ENCODE measurements at places on chromosomes 5 and 9.

DNA sequence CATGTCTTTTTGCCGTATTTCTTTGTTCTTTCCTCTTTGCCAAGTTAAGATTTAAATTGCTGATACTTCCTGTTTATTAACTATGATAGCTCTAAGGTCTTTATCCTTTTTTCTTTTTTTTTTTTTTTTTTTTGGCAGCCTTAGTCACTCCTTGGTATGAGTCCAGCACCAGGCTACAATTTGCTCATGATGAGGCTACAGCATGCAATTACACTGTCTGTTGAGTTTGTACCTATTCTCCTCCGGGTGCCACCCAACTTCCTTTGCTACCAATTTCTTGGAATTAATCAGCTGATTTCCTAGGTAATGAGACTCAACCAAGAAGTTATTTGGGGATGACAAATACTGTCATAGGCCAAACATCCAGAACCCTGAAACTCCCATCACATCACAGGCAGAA is 25.5 kb downstream of the ACTL7B start:
- DNase-seq = no peak

GRCh38 chr5:27911216-27911615 is 872.8 kb upstream of the CDH9 start:
- DNase-seq = no peak

GRCh38 chr5:171580502-171581265 is 161.2 kb downstream of the FGF18 start:
- DNase-seq = no peak

DNA sequence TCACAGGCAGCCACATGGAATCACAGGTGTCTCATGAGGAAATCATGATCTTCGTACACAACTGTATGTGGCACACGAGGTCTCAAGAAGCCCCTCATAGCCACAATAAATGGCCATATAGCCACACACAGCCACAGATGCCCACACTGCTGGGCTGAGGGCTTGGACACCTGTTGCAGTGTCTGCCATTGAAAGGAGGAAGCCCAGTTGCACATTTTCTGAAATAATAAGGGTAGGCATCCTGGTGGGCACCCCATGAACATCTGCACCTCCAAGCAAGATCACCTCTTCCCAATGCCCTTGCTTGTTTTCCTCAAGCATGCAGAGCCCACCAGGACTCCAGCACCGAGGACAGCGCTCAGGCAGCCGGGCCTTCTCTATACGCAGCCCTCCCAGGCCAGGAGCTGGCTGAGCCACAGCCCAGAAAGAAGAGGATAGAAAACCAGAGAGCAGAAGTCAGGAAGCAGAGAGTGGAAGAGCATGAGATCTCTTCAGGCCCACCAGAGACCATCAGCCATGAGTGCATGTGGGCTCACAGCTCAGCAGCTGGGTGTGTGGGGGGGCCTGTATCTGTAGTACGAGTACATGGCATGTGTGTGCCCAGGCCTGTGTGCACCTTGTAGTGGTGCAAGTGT is 1.0 kb upstream of the ACSL6 start:
- no peak for DNase-seq

- peak; percentile 89 for DNase-seq
Measured at GRCh38 chr5:25963251-25964008, 1075.0 kb downstream of the CDH9 start.

GRCh38 chr5:4929092-4929655 is 211.0 kb upstream of the ADAMTS16 start:
- DNase-seq = no peak

DNA sequence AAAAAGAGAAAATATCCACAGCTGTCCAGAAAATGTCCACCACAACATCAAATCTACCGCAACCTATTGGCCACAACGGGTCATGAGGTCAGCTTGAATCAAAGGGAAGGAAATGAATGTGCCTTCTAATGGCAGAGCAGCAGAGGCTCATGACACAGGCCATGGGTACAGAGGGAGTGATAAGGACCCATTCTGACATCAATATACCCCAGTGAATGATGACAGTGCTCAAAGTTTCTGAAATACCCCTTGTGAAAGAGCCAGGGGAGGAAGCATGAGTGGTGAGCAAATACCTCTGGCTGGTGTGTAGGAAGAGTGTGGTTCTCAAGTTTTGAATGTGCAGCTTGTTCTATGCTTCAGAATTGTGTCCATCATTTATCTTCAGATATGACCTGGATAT is 348.2 kb downstream of the IRX1 start:
- no peak for DNase-seq

DNA sequence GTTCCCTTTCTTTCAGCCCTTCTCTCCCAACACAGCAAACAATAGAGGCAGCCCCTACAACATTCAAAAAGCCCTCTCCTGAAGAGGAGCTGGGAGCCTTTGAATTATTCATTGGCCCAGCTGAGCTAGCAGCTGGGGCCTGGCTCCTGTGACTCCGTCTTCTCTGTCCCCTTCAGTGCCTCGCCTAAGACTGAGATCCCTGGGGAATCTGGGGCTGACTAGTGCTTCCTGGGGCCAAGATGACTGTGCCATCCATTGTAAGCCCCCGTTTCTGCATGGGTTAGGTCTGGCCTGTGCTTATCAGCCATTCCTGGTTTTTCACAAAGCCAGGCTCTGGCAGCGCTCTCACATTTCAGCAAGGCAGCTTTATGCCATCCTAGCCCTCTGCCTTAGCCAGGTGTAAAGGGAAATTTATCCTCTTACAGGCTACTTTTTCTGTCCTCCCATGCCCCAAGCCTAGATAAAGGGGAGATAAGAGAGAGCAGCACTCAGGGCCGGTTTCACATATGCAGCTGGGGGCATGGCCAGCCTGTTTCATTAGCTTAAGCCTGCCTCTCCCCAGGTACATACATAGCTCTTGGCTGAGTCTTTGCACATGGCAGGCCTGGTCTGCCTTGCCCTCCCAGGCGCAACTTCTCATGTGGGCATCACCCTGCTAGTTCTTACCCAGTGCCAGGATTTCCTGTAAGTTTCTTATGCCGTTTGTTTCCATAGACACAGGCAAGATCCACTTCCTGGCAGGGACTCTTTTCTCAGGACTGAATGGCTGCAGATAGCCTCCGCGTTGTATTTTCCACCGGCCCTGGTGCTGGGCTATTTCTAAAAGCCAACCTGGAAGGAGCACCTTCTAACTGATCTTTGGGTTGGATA is 15.8 kb downstream of the PTPA start:
- DNase-seq = no peak

GRCh38 chr9:86629530-86629929 is 275.3 kb upstream of the TUT7 start:
- no peak for DNase-seq

DNA sequence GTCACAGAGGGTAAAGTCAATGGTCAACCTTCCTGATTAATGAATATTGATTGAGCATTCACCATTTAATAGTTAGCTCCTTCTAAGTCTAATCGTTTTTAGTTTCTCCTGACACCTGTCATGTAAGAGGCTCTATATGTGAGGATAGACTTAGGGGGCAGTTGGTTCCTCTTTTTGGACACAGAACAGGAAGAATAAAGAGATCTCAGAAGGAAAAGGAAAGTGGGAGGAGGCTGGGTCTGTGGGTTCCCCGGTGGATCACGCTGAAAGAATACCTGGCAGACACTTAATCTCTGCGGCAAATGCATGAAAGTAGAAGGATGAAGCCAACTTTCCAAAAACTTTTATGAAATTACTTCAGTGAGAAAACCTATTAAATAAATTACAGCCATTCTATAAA is 98.4 kb downstream of the PDE4D start:
- no peak for DNase-seq

GRCh38 chr5:68464424-68464823 is 248.9 kb downstream of the PIK3R1 start:
- no peak for DNase-seq

DNA sequence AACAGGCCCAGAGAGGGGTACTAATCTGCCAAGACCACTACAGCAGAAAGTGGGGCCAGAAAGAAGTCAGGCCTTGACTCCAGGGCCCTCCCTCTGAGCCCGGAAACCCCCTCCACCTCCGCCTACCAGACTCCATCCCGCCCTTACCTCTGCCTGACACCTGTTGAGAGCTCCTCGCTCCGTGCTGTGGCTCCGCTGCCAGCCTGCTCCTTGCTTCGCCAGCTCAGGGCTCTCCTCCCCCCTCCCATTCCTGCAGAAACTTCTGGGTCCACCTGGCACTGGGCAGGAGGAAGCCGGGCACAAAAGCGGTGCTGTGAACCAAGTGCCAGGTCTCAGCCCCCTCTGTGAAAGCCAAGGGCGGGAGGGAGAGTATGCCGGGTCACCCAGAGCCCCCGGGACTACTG is 6.4 kb upstream of the ST6GALNAC6 start:
- no peak for DNase-seq

- DNase-seq = no peak
Measured at GRCh38 chr5:111075520-111075919, 4.0 kb downstream of the TSLP start.

- no peak for DNase-seq
Measured at GRCh38 chr9:13035822-13036221, 243.7 kb downstream of the MPDZ start.

DNA sequence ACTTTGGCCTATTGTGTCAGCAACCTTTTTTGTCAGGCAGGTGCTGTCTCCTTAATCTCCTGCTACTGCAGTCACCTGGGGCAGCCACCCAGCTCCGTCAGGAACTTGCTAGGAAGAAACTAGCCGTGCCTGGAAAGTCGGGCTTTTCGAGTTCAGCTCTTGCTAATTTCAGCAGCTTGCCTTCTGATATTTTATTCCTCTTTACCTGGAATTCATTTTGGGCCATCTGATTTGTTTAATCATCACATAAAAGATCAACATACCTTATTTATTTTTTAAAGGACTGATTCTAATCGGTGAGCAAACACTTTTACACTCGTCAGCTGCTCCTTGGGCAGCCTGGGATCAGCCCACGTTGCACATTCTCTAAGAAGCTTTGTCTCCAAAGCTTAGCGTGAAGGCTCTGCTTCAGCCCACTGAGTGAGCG is 42.2 kb downstream of the PRLR start:
- DNase-seq = no peak

- DNase-seq = peak; percentile 80
Measured at GRCh38 chr5:77168879-77169244, 41.6 kb upstream of the PDE8B start.

DNA sequence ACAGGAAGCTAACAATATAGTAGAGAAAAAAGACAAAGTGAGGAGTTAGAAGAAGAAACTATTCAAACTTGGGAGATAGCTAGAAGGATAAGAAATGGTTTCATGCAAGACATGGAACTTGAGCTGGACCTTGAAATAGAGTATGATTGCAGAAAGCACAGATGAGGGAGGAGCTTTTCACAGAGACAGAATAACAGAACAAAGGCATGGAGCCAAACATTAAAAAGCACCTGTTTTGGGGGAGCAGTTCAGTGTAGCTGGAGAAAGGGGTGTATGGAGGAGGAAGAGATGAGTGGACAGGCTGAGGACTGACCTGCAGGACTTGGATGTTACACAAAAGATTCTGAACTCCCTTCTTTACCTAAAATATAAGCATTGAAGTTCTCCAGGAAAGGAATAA is 25.2 kb downstream of the DTWD2 start:
- DNase-seq = no peak

- DNase-seq = no peak
Measured at GRCh38 chr5:95142145-95142544, 142.7 kb downstream of the MCTP1 start.

- DNase-seq = no peak
Measured at GRCh38 chr5:14708551-14708950, 44.0 kb downstream of the OTULIN start.

GRCh38 chr5:130425424-130425823 is 521.2 kb downstream of the CHSY3 start:
- no peak for DNase-seq

DNA sequence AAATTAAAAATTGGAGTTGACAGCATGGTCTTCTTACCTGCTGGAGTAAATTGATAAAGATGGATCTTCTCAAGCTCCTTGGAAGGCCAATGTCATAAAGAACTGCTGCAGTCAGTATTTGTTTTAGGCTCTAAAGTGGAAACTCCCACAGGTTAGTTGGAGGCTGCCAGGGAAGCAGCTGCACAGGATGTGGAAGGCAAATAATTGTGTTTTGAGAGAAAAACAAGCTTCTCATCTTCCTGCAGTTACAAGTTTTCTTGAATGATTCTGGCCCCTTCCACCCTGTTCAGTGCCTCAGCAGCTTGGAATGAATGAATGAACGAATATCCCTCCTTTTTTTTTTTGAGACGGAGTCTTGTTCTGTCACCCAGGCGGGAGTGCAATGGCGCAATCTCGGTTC is 13.9 kb downstream of the MROH2B start:
- DNase-seq = no peak

- peak; percentile 9 for DNase-seq
Measured at GRCh38 chr5:123538670-123539459, 26.9 kb downstream of the CSNK1G3 start.

DNA sequence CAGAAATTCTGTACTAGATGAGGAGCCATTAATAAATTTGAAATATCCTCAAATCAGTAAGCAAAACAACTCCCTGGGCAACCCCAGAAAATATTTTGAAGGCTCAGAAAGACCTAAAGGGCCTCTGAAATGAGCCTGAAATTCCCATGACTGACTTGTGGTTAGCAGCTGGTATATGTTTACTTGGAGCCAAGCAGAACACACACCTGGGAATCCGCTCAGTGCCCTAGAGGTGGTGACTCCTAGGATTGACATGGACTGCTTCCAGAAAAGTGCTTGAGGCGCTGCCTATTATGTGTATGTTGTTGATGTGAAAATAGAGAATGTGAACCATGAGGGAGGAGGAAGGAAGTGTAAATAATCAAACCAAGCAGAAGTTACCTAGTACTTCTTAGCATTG is 14.7 kb downstream of the RFK start:
- DNase-seq = peak; percentile 27

- no peak for DNase-seq
Measured at GRCh38 chr5:45694971-45695803, 993 bp downstream of the HCN1 start.

DNA sequence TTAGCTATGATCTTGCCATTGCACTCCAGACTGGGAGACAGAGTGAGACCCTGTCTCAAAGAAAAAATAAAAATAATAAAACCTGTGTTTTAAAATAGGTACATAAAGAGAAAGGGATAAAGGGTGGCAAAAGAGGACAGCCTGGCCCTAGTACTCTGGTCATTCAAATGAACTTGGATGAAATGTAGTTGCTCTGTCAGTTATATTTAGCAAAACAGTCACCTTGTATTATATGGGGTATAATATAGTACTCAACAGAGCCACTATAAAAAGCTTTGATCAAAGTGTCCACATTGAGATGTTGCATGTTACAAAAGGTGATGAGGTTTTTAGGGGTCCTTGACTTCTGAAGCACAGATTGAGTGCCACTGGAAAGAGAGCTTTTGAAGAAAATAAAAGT is 61.1 kb upstream of the EQTN start:
- no peak for DNase-seq

DNA sequence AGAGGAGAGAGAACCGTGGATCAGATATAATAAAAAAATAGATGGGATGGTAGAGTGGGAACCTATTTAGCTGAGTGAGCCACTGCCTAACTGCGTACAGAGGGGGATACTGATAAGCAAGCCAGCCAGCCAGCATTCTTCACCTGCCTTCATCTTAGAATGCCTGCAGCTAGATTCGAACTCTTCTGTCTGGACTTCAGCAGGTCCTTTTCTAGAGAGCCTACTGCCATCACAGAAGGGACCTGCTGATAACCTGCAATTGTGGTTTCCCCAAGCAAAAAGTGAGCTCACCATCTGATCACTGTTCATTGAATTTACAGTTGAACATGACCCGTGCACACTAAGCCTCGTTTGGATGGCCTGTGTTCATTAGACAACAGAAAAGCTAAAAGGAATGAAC is 109.4 kb downstream of the CDC42SE2 start:
- no peak for DNase-seq

GRCh38 chr9:130670644-130671043 is 6.2 kb downstream of the PRDM12 start:
- DNase-seq = no peak

GRCh38 chr5:56624751-56625150 is 190.6 kb upstream of the MAP3K1 start:
- no peak for DNase-seq
